Stimulated activated CD4-positive, alpha-beta T cell treated with anti-CD3 and anti-CD28 coated beads, TNF-alpha, amount 100 ng/mL, for 24 hours (primary cell): ENCODE measurements at places on chromosomes 13 and 19.

DNA sequence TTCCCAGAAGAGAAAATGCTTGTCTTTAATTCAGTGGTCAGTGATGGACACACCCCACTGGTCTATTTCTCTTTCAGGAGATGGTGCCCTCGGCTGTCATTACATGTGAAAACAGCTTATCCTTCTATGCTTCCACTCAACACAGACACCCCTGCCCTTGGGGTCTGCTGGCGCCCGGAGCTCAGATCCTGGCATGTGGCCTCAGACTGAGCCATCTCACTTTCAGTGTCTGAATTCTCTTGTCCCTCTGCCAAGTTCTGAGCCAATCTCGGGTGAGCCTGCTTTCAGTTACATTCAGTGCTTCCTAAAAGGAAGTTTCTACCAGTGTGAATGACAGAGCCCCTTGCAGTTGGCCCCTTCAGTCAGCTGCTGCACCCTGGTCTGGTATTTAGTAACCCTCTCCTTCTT, 293.6 kb downstream of the DNAJC15 start:
- no peak for DNase-seq

- DNase-seq, result no peak
These were observed 2.5 kb downstream of the SGCG start for GRCh38 chr13:23183292-23183691.

DNA sequence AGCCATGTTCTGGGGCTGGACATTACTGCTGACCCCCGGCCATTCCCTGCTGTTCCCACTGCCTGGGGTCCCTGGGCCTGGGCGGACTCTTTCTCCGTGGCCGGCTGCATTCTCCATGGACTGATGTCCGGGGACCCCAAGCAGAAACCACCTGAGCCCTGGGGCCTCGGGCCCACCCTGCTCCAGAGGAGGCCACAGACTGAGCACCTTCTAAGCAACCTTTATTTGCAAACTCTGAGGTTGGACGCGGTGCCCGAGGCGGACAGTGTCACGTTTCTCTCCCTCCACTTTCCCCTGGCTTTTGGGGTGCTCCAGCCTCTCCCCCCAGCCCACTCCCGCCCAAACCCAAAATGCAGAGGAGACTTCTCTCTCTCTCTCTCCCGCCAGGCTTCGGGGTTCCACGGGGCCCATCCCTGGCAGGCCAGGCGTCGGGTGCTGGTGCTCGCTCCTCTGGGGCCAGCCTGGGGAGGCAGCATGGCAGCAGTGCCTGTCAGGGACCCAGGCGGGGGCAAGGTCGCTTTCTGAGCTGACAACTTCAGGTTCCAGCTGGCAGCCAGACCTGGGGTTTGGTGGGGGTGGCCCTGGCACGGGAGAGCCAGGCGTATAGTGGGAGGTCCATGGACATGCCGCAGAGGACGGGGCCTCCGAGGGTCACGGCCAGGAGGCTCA, 2.3 kb upstream of the C19orf25 start:
- DNase-seq, result no peak

- DNase-seq, result no peak
These were observed 62.0 kb downstream of the TEX29 start for GRCh38 chr13:111382411-111382810.

GRCh38 chr13:44583137-44583536, 7.0 kb upstream of the TSC22D1 start:
- no peak for DNase-seq

GRCh38 chr13:98512774-98513665, 63.9 kb downstream of the STK24 start:
- DNase-seq, result no peak

GRCh38 chr13:73767191-73767741, 366.9 kb downstream of the KLF12 start:
- no peak for DNase-seq

DNA sequence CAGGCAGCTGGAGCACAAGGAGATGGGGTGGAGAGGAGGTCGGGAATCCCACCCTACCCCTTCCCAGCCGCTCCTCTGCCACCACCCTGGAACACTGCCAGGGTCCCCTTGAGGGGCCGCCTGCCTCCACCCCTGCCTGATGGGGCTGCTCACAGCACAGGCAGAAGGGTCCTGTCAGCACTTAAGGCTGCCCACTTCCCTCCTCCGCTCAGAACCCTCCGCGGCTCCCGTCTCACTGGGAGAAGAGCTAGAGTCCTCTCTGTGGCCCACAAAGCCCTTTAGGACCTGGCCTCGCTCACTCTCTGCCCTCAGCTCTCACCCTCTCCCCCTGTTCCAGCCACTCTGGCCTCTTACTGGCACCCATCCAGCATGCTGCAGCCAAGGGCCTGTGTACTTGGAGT, 3.4 kb upstream of the POLD1 start:
- no peak for DNase-seq

GRCh38 chr13:43057653-43058317, 34.4 kb downstream of the DNAJC15 start:
- no peak for DNase-seq

GRCh38 chr13:59750860-59751259, 412.9 kb downstream of the DIAPH3 start:
- no peak for DNase-seq

GRCh38 chr13:73945382-73945781, 188.8 kb downstream of the KLF12 start:
- no peak for DNase-seq

DNA sequence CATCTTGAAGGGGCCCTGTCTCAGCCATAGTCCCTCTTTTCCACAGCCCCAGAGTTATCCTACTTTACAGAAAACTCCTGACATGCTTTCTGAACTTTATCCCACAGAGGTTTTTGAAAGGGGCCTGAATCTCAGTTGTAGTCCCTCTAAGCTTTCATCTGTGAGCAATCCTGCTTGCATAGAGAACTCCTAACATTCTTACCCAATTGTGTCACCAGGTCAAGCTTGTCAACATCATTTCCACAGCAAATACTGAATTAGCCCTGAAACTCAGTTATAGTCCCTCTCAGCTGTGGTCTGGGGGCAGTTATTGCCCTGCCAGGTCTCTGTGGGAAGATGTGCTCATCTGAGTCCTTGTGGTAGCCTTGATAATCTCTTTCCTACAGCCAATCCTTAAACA, 2190.3 kb upstream of the PCDH20 start:
- DNase-seq, result no peak

GRCh38 chr19:9070066-9070465, 16.8 kb upstream of the OR1M1 start:
- DNase-seq, result no peak

DNA sequence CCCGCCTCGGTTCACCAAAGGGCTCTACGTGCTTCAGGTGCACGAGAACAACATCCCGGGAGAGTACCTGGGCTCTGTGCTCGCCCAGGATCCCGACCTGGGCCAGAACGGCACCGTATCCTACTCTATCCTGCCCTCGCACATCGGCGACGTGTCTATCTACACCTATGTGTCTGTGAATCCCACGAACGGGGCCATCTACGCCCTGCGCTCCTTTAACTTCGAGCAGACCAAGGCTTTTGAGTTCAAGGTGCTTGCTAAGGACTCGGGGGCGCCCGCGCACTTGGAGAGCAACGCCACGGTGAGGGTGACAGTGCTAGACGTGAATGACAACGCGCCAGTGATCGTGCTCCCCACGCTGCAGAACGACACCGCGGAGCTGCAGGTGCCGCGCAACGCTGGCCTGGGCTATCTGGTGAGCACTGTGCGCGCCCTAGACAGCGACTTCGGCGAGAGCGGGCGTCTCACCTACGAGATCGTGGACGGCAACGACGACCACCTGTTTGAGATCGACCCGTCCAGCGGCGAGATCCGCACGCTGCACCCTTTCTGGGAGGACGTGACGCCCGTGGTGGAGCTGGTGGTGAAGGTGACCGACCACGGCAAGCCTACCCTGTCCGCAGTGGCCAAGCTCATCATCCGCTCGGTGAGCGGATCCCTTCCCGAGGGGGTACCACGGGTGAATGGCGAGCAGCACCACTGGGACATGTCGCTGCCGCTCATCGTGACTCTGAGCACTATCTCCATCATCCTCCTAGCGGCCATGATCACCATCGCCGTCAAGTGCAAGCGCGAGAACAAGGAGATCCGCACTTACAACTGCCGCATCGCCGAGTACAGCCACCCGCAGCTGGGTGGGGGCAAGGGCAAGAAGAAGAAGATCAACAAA, 2.6 kb downstream of the PCDH17 start:
- no peak for DNase-seq

GRCh38 chr19:40078377-40078776, 12.4 kb downstream of the ZNF780A start:
- DNase-seq, result no peak

DNA sequence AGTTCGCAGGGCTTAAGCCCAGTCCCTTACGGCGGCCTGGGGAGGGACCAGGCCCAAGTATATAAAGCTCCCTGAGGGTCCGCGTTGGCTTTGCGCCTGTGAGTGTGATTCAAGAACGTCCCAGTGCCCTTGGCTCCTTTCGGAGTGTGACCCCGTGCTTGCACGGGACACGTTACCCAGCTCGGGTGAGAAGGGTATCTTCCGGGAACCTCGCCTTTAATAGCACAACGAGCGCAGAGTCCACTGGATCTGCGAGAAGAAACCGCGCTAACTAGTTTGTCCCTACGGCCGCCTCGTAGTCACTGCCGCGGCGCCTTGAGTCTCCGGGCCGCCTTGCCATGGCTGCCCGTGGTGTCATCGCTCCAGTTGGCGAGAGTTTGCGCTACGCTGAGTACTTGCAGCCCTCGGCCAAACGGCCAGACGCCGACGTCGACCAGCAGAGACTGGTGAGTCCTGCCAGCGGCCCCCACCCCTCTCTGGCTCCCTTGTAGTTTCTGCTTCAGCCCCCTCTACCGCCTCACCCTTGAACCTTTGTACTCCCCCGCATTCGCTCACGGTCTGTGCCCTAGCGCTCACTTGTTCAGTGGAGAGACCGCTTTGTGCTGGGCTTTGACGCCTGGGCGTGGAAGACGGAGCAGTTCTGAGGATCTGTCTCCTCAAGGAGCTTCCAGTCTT, at the start of gene DNAJC15:
TSS of gene DNAJC15 (plus strand) at position 298 of the 675 bp plus-strand sequence. CDS start at position 339, 41 bp downstream.
- peak; percentile 73 for DNase-seq

- no peak for DNase-seq
These were observed 607.6 kb downstream of the SLITRK1 start for GRCh38 chr13:83274679-83275078.

- DNase-seq, result no peak
These were observed 149.7 kb upstream of the SERP2 start for GRCh38 chr13:44223770-44224444.

DNA sequence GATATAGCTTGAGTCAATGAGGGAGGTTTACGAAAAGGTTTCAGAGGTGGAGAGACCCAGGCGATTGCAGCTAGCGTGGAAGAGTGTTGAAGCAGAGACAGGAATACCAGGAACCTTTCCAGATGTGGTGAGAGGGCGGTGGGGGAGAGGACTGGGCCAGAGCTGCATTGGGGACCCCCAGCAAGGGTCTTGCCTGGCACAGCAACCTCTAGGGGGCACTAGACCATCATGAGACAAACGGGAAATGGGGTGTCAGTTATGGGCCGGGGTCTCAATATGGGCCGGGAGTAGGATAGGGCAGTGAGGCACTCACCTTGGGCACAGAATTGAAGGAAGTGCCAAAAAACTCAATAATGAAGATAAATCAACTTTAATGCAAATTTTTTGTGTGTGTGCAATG, 2.1 kb upstream of the LRP3 start:
- no peak for DNase-seq

DNA sequence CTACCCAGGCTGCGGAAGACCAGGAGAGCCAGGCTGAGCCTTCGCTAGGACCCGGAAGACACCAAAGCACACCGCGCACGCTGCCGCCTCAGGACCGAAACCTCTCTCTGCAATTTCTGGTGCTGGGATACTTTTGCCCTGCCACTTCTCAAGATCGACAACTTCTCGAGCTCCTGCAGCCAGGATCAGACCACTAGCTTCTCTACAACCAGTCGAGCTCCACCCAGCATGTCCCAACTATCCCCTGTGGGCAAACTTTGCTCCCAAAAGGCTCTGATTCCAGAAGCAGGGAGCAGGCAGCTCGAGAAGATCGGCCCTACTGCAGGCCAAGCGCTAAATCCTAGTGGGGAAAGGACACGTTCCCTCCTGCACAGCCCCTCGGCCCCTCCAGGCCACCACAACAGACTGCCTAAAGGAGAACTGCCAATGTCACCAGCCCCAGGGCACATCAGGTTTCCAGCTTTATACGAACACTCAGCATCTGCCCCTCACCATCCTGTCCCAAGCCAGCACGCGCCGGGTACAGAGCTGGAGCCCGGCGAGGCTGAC, 979 bp downstream of the AKAP8 start:
- peak; percentile 26 for DNase-seq

DNA sequence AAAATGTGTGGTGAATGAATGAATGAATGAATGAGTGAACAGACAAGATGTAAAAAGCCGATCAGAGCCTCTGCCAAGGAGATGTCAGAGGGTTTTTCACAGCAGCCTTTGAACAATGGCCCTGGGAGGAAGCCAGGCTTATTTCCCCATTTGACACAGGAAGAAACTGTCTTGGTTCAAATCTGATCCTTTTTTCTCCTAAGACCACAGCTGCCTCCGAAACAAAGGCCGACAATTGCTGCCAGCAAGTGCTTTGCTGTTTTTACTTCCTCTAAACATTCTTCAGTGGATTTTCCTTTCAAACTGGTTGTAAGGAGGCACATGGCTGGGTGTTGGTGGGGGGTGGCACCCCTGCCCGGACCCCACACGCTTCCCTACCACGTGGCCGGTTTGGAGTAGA, 44.2 kb upstream of the HOMER3 start:
- no peak for DNase-seq

GRCh38 chr13:48687249-48687648, 33.5 kb downstream of the CYSLTR2 start:
- no peak for DNase-seq
